ENCODE measurements at places on chromosomes 1 and 21. TPM values are rescaled to one million over a fixed set of nuclear protein-coding genes. Genes with fewer than 3 reads are reported as not detected.

The CCDC24 gene
- 12.5 TPM for total RNA-seq

The FMOD gene
- 41.8 TPM for total RNA-seq

The PGLYRP3 gene
- total RNA-seq = not detected

The MCOLN3 gene
- total RNA-seq = 5.3 TPM

The TAS1R1 gene
- 0.53 TPM for total RNA-seq

The OXCT2 gene
- total RNA-seq = 1.3 TPM

The S100A11 gene
- 48.2 TPM for total RNA-seq

The CHD5 gene
- 0.41 TPM for total RNA-seq

The FAM72D gene
- 1.1 TPM for total RNA-seq

The FCRL6 gene
- not detected for total RNA-seq

The SLC1A7 gene
- total RNA-seq = 0.23 TPM

The FAM76A gene
- total RNA-seq = 15.3 TPM

All from metanephros (tissue), 2 donors.